ENCODE measurements at places on chromosomes 12 and 14.
A peak's percentile ranks its signal among the peaks of the same experiment; 100 is the strongest.

DNA sequence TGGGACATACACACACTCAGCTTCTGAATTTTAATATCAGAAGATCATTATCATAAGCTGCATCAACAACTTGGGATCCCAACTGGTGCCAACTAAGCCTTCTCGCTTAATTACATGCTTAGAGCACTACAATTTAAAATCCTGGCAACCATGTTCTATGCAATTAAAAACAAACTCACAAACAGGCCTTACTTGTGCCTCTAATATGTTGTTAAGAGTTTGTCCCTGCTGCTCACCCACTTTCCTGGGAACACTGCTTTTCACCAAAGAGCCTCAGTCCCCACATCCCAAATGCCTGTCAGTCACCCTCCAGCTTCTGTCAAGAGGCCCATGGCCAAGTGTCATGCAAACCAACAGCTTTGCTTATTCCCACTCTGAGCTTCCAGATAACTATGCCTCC is 69.7 kb downstream of the TTC9 start:
- no peak for DNase-seq

- DNase-seq = peak; percentile 80
Observed at GRCh38 chr12:108696111-108696995, 35.0 kb downstream of the CORO1C start.

GRCh38 chr12:54437697-54438096 is 18.6 kb upstream of the ITGA5 start:
- DNase-seq = no peak

DNA sequence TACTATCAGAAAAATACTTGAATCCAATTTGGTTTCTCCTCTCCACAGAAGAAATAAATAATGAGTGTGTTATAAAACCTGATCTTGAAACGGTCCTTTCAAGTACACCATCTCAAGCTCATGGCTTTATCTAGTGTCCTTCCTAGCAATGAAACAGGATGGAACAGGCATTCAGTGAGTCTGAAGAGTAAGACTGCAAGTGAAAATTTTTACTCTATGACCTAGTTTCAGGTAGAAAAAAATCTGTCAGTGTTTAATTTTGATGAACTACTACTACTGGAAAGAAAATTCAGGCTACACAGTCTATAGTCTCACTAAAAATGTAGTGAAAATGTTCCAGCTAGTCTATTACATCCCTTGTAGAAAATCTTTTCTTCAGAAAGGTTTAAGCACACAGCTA is 7.7 kb downstream of the CBX5 start:
- DNase-seq = no peak

GRCh38 chr12:52949413-52950331 is 754 bp downstream of the KRT18 start:
- DNase-seq = no peak

- DNase-seq = peak; percentile 74
Observed at GRCh38 chr12:80892597-80893445, 44.9 kb downstream of the LIN7A start.

DNA sequence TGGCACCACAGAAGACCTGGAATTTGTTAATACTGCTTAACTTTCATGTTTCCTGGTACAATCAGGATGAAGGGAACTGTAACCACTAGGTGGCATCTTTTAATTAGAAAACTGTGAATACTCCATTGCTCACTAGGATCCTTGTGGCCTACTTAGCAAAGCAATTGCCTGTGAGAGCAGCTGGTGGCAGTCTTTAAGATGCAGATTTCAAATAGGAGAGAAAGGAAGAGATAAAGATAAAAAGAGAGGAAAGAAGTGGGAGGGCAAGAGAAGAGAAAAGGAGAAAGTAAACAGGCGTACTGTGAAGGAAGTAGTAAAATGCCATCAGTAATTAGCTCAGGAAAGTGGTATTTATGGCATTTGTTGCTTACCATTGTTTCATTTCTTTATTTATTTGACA is 114.5 kb downstream of the RAD51B start:
- peak; percentile 80 for DNase-seq

Data from AG08395 (cell line).